ENCODE measurements at places on chromosomes 6 and 20.
A peak's percentile ranks its signal among the peaks of the same experiment; 100 is the strongest.

DNA sequence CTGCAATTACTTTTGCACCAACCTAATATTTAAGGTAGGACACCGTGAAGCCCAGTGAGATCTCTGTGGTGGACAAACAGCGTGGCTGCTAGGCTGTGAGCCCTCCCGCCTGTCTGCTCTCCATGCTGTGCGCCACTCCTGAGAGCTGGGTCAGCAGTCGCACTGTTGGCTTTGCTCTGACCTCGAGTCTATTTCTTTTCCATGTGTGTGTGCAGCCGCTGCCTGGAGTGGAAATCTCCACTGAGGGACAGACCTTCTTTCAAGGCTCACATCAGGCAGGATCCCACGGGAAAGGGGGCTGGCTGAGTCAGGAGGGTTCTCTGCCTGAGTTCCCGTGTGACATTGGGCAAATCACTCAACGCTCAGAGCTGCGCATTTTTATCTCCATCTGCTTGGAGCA lies 27.1 kb downstream of the RIPOR3 start:
- no peak for DNase-seq

- DNase-seq, result no peak
Observed at GRCh38 chr20:61391812-61392520, 139.9 kb downstream of the CDH4 start.

DNA sequence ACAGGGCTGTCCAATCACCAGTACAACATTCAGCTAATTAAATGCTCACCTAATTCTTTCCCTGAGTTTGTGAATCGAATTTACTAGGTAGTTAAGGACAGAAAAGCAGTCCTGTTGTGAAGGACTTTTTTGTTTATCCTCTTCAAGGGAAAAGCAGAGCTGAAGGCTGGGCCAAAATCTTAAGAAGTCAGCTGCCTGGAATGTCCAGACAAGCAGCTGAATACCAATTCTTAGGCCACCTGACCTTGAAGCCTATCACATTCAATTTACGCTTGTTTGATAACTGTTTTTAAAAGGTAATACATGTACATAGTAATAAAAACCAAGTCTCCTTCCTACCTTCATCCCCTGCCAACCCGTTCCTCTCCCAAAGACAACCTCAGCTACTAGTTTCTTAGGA lies 56.4 kb downstream of the UQCC1 start:
- no peak for DNase-seq

DNA sequence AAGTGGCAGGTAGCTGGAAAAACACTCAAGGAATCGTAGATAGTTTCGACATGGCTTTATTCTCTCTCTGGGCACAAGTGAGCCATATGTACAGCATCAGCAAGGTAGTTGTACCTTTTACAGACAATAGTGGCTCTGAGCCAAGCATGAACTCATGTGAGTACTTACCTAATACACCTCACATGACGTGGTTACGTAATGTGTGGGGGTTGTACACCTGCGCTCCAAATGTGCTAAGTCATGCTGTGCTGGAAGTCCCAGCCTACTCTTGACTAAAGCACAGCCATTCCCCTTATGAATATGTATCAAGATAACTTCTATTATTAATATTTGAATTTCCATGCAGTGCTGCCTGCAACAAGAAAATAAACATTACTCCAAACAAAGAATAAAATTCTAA lies 78.8 kb upstream of the HMGN3 start:
- no peak for DNase-seq

- DNase-seq, result no peak
Observed at GRCh38 chr6:39389484-39389767, 66.9 kb upstream of the KCNK16 start.

- no peak for DNase-seq
Observed at GRCh38 chr6:157711060-157711459, 112.0 kb upstream of the SNX9 start.

DNA sequence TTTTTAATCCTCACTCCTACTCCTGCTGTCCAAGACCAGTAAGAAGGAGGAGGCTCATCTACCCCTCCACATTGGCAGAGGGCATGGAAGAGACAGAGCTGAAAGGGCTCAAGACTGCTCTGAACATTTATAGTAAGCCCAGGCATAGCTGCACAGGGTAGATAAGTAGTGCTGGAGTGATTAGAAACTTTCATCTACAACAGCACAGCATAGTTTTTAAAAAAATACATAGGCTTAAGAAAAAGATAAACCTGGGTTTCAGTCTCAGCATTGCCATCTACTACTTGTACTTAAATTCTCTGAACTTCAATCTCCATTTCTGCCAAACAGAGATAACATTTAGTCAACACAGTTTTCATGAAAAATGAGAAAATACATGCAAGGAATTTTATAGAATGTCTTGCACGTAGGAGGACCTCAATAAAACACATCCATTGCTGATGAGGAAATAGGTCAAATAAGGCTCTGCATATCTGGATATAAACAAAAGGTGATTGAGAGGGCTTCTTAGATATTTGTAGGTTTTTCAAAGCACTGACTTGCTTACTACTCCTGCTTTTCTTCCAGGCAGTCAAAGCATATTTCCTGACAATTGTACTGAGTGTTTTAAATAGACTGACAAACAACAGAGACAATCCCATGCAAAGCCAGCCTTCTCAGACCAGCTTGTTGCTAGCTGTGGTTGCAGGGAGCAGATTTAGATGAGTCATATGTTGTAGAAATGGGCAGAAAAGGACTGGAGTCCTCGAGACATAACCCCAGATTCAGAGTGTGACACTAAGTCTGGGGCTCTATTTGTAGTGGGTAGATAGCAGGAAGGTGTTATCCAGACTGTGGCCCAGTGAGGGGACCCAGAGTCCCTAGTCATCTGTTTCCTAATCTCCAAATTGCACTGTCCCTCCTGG lies 107.4 kb upstream of the TAB2 start:
- peak; percentile 13 for DNase-seq

GRCh38 chr20:60785301-60785700 lies 466.8 kb upstream of the CDH4 start:
- no peak for DNase-seq

- no peak for DNase-seq
Observed at GRCh38 chr6:9710574-9710973, 704.3 kb downstream of the TFAP2A start.

GRCh38 chr6:132491303-132491702 lies 21.6 kb downstream of the STX7 start:
- no peak for DNase-seq

- DNase-seq, result no peak
Observed at GRCh38 chr20:15100506-15101160, 763.2 kb upstream of the FLRT3 start.

- no peak for DNase-seq
Observed at GRCh38 chr6:166005401-166005943, 162.2 kb downstream of the TBXT start.

- DNase-seq, result no peak
Observed at GRCh38 chr6:44201200-44201599, 15.5 kb upstream of the MYMX start.

- DNase-seq, result no peak
Observed at GRCh38 chr6:22155551-22155950, 141.3 kb downstream of the PRL start.

DNA sequence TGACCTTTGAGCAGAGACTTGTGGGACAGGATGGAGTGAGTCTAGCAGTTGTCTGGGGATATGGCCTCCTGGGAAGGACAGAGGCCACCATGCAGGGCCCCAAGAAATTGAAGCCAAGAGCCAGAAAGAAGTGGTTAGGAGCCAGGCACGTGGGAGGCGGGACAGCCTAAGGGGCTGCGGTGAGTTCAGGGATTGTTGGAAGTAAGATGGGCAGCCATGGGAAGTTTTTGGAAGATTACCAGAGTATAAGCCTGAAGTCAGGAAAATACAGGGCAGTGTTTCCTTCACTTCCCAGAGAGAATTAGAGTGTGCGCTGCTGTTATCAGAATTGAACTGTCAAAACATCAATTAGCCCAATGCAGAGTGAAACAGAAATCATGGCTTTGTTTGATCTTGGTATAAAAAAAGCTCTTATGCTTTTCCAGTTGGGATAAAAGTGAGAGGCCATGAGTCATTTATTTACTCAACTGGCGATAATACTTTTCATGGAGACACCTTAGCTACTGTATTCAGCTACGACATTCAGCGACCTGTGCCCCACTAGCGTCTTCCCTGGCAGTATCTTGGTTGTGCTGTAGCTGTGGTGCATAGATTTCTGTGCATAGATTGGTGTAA lies 66.9 kb downstream of the PHACTR2 start:
- DNase-seq, result no peak

GRCh38 chr6:169498916-169499513 lies 202.8 kb downstream of the WDR27 start:
- DNase-seq, result no peak

- DNase-seq, result no peak
Observed at GRCh38 chr6:164045082-164045481, 630.6 kb downstream of the QKI start.

DNA sequence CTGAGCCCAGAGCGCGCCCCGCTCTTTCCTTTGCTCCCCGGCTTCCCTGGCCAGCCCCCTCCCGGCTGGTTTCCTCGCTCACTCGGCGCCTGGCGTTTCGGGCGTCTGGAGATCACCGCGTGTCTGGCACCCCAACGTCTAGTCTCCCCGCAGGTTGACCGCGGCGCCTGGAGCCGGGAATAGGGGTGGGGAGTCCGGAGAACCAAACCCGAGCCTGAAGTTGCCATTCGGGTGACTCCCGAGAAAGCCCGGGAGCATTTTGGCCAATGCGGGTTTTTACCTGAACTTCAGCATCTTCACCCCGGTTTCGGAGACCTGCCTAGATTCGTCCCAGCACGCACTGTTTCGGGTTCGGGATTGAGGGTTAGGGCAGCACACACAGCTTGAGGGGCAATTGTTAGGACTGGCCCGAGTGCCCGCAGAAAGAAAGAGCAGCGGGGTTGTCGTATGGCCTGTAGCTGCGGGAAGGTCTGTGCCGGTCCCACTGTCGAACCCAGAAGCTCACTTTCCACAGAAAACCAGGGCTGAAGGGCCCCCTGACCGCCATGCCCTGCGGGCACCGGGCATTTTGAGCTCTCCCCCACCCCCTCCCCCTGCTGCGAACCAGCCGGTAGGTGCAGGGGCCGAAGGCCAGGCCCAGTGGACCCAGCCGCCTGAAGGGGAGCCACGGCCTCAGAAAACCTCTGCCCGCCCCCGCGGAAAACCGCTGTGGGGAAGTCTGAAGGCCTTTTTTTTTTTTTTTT lies 2.1 kb downstream of the FOXP4 start:
- no peak for DNase-seq

DNA sequence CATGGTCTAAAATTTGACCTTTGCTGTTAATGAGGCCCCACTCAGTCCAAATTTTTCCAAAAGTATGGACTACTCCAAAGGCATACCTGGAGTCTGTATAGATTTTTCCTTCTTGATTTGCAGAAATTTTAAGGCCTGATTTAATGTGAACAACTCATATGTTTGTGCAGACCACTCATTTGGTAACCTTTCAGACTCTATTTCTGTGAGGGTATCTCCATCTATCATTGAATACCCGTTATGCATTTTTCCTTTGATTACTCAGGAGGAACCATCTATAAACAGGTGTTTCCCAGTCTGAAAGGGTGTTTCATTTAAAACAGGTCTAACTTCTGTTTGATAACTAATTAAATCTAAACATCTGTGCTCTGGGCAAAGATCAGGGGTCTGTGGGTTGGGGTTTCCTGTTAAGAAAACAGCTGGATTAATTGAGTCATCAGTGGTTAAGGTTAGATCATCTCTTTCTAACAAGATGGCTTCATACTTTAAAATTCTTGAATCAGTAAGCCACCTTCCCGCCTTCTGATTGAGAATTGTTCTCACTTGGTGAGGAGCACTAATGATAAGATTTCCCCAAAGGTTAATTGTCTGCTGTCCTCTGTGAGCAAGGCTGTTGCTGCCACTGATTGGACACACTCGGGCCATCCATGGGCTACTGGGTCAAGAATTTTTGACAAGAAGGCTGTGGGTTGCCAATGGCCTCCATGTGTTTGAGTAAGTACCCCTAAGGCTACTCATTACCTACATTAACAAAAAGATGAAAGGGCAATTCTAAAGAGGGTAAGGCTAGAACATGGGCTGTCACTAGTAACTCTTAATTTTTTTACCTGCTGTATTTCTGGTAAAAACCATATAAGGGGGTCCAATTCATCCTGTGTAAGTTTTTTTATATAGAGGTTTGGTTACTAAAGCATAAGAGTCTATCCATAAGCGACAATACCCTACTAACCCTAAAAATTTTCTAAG lies 24.1 kb downstream of the HLA-B start:
- DNase-seq, result no peak

- DNase-seq, result no peak
Observed at GRCh38 chr6:6660339-6661045, 72.0 kb downstream of the LY86 start.

DNA sequence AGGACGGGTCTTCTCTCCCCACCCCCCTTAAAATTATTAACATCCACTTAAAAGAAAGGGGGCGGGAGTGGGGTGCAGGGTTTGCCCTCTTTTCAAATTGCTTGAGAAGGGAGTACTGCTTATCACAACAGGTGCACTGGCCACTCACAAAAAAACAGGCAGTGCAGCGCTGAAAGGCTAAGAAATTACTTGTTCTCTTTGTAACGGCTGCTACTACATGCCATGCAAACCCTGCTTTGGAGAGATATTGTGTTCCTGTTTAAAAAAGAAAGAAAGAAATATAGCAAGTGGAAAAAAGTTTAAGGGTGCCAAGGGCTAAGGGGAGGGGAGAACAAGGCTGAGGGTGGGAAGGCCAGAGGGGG lies 312.7 kb upstream of the JARID2 start:
- no peak for DNase-seq

DNA sequence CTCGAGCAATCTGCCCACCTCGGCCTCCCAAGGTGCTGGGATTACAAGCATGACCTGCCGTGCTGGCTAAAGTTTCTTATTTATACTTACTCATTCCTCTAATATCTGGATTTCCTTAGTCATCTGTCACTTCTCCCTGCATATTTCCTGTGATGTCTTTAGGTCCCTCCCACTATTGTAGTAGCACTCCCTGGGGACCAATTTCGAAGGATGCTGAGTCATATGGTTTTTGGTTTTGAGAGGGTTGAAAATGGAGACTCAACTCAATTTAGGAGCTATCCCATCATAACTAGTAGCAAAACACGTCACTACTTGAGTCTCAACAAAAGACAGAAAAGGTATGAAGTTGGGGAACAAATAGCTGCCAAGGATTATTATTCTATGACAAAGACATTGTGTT lies 20.2 kb downstream of the MCUR1 start:
- no peak for DNase-seq

DNA sequence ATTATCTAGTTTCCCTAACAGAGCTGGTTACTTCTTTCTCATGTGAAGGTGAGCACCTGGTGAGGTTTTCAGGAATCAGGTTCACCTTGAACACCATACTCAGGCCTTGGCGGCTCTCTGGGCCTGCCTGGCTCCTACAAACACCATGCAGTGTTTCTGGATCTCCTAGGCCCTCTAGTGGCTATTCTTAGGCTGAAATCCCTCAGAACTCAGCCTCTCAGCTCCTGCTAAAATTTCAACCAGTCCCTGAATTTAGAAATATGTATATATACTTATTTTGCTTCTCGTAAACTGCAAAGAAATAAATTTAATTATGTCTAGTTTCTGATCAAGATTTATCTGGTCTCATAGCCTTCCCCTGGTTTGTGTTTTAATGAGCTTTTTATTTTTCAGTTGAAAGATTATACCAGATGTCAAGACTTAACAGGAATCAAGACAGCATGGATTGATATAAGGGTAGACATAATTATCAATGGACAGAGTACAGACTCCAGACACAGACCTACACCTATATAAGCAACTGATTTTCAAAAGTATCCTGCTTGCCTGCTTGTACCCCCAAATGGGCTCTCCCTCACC lies 55.9 kb downstream of the ANKEF1 start:
- DNase-seq, result no peak

All from NK-92 treated with Interleukin-12 subunit alpha and Interleukin-12 subunit beta, amount 100 ng/mL, for 24 hours (cell line).